NCI-H460 (cell line): ENCODE measurements at places on chromosomes 12 and 14.

DNA sequence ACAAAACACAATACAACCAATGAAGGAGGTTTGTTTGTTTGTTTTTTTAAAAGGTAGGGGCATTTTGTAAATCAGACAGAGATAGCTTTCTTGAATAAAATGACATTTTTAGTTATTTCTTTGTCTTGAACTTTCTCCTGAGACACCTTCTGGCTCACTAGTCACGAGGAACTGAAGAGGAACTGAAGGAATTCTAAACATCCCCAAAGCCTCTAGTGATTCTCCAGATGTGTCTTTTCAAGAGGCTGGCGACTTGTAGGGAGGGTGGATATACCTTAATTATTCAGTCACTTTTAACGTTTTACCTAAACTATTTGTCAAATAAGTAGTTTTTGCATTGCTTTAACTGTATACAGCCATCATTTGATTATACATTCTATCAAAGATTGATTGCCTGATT, 211.2 kb upstream of the LRIG3 start:
- no peak for DNase-seq

DNA sequence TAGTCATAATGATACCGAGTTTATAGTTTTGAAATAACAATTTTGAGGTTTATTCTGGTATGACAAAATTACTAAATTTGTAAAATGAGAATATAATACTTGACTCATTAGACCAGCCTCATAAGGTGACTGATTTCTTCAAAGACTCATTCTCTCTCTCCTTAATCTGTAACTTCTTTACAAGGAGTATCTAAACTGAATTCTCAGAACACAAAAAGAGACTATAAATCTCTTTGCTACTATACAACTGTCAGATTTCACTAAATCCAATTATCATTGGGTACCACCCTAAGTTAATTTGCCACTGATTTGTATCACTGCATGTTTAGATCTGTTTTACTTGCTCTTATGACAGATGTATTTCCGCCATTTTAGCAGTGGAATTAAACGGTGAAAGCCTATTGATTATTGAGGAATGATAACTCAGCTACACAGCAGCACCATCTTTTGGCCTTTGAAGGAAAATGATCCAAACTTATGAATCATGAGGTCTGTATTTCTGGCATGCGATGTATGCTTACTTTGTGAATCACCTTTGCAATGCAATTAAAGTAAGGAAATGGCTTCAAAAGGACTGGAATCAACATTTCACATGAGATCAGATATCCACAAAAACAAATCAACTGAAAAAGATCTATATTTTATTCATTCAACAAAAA, 161.2 kb downstream of the RERGL start:
- DNase-seq, result peak; percentile 70

DNA sequence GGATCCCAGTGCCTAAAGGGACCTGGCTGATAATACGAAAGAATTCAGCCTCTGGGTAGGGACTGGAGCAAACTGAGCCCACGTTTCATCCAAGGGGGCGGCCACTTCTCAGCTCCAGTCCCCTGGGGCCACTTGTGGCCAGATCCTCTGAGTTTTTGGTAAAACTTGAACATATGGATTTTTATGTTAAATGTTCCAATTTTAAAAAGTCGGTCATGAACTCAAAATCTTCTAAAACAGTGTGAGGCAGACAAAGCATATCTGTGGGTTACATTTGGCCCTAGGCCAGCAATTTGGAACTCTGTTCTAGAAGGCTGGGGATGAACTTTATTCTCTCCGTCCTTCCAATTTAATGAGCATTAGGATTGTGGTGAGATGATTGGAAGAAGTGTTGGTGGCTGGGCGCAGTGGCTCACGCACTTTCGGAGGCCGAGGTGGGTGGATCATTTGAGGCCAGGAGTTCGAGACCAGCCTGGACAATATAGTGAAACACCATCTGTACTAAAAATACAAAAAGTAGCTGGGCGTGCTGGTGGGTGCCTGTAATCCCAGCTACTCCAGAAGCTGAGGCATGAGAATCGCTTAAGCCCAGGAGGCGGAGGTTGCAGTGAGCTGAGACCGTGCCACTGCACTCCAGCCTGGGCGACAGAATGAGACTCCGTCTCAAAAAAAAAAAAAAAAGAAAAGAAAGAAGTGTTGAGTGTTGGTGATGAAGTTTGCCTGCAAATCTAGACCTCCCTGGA, 3.0 kb upstream of the PPP1CC start:
- DNase-seq, result no peak

- no peak for DNase-seq
These were observed 345.5 kb upstream of the MGAT4C start for GRCh38 chr12:86601550-86602308.

- no peak for DNase-seq
These were observed 139.9 kb downstream of the TTC7B start for GRCh38 chr14:90676356-90676755.

- DNase-seq, result no peak
These were observed 13.3 kb downstream of the C12orf75 start for GRCh38 chr12:105343836-105344235.

DNA sequence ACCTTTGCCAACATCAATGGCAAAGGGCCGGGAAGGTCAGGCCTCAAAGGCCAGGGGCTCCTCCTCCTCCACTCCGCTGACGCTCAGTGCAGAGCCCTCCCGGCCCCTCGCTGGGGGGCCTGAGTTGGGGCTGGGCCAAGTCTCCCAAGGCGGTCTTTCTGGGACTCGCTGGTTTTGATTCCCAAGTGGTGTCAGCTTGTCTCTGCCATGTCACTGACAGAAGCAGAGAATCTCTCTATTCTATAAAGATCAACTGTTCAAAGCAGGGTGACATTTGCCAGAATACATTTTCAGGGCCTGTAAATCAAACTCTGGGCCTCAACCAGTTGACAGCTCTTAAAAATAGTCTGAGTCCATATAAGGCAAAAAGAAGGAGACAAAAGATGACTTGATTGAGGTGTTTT, 75.9 kb downstream of the CCDC88C start:
- DNase-seq, result no peak

DNA sequence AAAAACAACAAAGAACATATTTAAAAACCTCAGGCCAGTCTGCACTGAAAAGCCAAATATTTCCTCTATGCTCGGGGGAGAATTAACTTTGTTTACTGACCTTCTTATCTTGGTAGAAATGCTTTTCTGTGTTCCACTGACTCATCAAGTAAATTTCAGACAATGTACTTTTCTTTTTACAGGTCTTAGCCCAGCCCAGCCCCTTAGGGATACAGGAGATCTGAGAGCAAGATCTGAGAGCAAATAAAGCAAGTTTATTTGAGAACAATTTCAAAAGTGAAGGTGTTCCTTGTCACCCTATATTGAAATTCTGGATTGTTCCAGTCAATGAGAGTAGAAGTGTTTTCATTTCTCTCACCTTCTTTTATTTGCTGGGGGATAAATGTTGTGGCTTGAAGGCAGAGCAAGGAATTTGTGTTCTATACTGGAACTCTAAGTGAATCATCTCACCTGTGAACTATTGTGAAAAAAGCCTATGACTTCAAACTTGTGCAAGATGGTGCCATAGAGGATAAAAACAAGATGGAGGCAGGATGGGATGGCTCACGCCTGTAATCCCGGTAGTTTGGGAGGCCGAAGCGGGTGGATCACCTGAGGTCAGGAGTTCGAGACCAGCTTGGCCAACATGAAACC, 7.9 kb upstream of the GPRC5A start:
- DNase-seq, result no peak

- DNase-seq, result no peak
These were observed 222.1 kb downstream of the RPS29 start for GRCh38 chr14:49363821-49364751.

- no peak for DNase-seq
These were observed 9.7 kb downstream of the KRT72 start for GRCh38 chr12:52591521-52591920.

DNA sequence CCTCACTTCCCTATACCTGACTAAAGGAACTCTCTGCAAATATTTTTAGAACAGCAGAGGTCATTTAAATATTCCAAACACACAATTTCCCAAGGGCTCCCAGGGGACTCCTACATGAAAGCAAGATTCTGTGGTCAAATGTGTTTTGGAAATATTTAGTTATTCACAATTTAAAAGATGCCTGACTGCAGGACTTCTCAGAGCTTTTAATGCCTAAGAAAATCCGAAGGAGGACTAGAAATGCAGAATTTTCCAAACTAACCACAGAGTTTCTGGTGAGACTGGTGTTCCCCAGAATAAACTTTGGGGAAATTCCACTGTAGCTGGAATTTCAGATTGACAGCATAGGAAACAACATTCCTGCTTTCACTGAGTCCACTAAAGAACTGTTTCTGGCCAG, 84.8 kb upstream of the MAP1LC3B2 start:
- no peak for DNase-seq

- no peak for DNase-seq
These were observed 43.2 kb upstream of the BBS10 start for GRCh38 chr12:76391461-76391860.
